ENCODE measurements at places on chromosomes 11 and 22.

GRCh38 chr11:68418648-68419047 lies 41.9 kb upstream of the PPP6R3 start:
- DNase-seq, result no peak

- DNase-seq, result peak; percentile 55
These were observed 53.0 kb upstream of the RDX start for GRCh38 chr11:110349138-110349996.

DNA sequence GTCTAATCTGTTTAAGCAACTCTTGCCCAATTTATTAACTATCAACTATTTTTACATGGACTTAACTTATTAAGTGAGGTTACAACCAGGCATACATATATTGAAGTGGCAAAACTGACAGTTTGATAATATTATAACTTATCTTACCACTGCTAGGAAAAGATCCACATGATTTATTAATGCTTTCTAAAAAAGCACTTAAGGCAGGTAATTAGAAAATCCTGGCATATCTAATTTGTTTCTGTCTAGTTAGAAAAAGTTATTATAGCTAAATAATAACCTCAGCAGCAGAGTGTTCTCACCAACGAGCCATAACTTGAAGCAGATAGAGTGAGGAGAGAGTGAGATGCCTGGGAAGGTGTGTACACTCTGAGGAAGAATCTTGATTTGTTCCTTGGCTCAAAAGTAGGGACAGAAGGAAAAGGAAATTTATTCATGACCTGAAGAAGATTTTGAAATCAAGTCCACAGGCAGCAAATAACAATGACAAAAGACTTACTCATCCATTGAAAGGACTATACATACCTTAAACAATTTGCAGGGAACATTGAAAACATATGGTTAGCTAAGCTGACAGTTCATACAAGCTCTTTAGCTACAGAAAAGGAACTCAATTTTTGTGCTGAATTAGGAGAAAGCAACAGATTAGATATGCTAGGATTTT lies 7.1 kb upstream of the MUC15 start:
- no peak for DNase-seq

DNA sequence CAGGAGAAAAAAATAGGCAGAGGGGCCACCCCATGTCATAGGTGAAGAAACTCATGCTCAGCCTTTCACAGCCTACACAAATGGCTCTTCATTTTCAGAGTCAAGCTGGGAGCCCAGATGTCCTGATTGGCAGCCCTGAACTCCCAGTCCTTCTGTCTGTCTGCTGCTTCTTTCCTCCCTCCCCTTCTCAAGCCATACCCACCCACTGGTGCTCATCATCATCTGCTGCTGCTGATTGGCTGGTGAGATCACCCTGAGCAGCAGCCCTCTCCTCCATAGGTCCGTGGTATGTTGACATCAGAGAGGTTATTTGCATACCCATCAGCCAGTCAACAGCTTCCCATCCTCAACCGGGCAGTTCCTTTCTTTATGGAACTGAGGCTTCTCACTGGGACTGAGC lies 46.1 kb upstream of the PRDM11 start:
- DNase-seq, result no peak

- DNase-seq, result no peak
These were observed 5.9 kb downstream of the TP53AIP1 start for GRCh38 chr11:128936606-128937251.
